Astrocyte (in vitro differentiated cells and primary cell): ENCODE measurements at places on chromosomes 12 and 14. TPM values are rescaled to one million over a fixed set of nuclear protein-coding genes. Genes with fewer than 3 reads are reported as not detected.
A peak's percentile ranks its signal among the peaks of the same experiment; 100 is the strongest.

DNA sequence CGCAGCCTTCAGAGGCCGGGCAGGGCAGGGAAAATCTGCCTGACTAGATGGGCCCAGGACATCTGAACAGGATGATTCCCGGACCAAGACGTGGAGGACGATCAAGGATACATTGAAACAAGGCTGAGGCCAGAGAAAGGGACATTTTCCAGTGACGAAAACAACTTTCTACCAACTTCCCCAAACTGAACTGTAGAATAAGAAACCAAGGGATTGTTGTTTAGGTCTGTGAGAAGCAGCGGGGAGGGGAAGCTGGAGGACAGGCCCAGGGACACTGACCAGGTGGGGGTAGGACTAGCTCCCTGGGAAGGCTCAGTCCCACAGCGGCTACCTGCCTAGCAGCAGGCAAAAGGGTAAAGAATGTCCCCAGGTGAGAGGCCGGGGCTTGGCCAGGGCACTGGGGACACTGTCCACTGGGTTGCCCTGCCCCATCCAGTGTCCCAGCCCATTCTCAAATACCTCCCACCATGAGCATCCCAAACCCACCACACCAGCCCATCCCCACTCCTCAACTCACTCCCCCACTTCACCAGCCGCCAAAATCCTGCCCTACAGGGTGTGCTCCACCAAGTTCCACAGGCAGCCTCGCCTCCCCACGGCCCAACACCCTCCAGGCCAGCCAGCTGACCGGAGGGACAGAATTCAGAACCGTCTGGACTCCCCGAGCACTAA lies 995 bp downstream of the TNFRSF1A start:
- H3K4me3 ChIP-seq, result peak overlapping the region; percentile 95
- peak overlapping the region; percentile 94 for H3K27ac ChIP-seq
- no peaks in the 10 kb centered on the region for H3K27me3 ChIP-seq
- DNase-seq, result no peak
- no peaks in the 10 kb centered on the region for H3K36me3 ChIP-seq
- peaks cover 59% of the 10 kb centered on the region for H3K4me1 ChIP-seq

DNA sequence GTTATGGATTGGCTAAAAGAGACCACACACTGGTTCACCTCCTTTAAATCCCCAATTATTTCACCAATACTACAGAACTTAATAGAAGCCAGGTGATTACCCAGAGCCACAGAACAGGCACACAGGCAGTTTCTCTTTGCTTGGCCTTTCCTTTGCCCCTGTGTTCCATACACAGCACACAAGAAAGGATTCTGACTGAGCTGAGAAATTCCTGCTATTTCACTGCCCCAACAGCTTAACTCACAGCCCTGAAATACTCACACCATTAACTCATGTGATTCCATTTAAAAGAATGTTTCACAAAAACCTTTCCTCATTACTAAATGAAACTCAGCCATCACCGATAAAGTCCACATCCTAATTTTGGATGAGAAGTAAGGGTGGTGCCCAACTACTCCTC lies 133.6 kb downstream of the MED13L start:
- H3K4me1 ChIP-seq, result peaks cover 36% of the 10 kb centered on the region
- DNase-seq, result peak; percentile 84
- H3K27me3 ChIP-seq, result no peaks in the 10 kb centered on the region
- H3K27ac ChIP-seq, result peak overlapping the region; percentile 74
- no peaks in the 10 kb centered on the region for H3K36me3 ChIP-seq

YAF2 gene
- total RNA-seq, result 28.6 and 29.3 TPM in 2 replicates

- peaks cover 8% of the 10 kb centered on the region for H3K4me1 ChIP-seq
- DNase-seq, result no peak
- H3K27ac ChIP-seq, result peak overlapping the region; percentile 96
- no peaks in the 10 kb centered on the region for H3K27me3 ChIP-seq
- no peaks in the 10 kb centered on the region for H3K36me3 ChIP-seq
Observed at GRCh38 chr12:48106681-48107613, 1.1 kb upstream of the SENP1 start.

- no peaks in the 10 kb centered on the region for H3K27me3 ChIP-seq
- no peaks in the 10 kb centered on the region for H3K36me3 ChIP-seq
- no peak overlapping the region for H3K4me3 ChIP-seq
Observed at GRCh38 chr12:89663577-89664357, 44.9 kb downstream of the ATP2B1 start.

DNA sequence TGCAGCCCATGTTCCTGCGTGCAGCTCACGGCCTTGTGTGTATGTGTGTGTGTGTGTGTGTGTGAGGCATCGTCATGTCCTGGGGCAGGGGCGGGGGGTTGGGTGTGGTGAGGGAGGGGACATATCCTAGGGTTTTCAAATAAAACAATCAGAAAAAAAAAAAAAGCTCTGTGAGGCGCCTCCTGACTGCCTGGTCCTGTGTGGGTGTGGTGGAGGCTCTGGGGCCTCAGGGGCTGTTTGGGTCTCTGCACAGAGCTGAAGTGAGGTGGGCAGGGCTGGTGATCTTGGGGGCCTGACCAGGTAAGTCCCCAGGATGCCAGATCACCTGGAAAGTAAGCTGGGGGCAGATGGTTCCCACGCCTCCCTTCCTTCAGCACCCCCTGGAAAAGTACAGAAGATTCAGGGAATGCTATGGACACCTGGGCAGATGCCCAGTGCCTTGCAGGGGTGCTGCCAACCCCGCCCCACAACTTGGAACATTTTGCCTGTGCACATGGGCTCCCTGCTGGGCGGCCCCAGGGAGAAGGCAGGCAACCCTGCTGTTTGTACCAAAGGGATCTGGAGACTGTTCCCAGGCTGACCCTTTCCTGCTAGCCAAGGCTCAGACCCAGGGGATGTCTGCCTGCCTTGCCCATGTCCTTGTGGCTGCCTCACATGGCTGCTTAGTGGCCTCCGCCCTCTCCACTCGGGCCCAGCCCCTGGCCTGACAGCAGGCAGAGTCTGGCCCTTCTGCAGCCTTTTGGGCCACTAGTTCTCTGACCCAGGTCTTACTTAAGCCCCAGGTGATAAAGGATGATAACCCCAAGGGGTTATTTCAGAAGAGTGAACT lies 28.8 kb downstream of the CLSTN3 start:
- H3K4me1 ChIP-seq, result no peaks in the 10 kb centered on the region
- peaks cover 2% of the 10 kb centered on the region for H3K27me3 ChIP-seq
- no peak overlapping the region for H3K4me3 ChIP-seq
- no peak overlapping the region for H3K27ac ChIP-seq

MYH6 gene
- not detected in 2 replicates for total RNA-seq

PLEK2 gene
- 0.75 and 1.3 TPM in 2 replicates for total RNA-seq
